ENCODE measurements at places on chromosomes 1 and 21.
A peak's percentile ranks its signal among the peaks of the same experiment; 100 is the strongest.

GRCh38 chr1:52601991-52602855 is at the start of gene GPX7:
Gene GPX7, plus strand, starts transcription at chr1:52602371. Its CDS starts 39 bp downstream, at chr1:52602410.
- peak within 1 kb of the TSS; percentile 74 for H3K4me3 ChIP-seq
- peak within 1 kb of the TSS; percentile 82 for H3K27ac ChIP-seq
- H3K4me1 ChIP-seq, result peaks cover 18% of the 10 kb centered on the region
- no peak for DNase-seq
- peaks cover 7% of the 10 kb centered on the region for H3K36me3 ChIP-seq
- H3K27me3 ChIP-seq, result no peaks in the 10 kb centered on the region

DNA sequence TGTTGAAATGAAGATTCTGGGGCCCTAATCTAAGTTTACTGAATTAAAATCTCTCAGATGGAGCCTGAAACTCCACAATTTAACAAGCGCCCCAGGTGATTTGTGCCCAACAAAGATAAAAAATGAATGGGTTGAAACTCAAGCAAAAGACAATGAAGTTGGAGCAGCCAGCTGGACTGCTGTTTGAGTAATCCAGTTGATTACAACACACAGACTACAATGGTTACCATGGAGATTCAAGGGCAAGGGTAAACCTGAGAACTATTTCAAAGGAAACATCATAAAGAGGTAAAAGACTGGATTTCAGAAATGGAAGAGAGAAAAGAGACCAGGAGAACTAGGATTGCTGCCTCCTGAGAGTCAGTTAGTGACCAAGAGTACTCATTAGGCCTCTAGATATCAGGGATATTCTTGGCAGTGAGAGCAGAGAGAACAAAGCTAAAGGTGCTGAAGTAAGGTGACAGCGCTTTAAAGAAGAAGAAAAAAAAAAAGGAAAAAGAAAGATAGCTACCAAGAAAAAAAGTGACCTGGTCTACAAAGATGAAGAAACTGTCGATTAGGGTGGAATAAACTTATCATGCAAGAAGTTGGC is 44.5 kb downstream of the LRRC53 start:
- H3K4me1 ChIP-seq, result no peaks in the 10 kb centered on the region
- DNase-seq, result no peak
- no peaks in the 10 kb centered on the region for H3K36me3 ChIP-seq
- H3K27ac ChIP-seq, result no peak overlapping the region
- no peak overlapping the region for H3K4me3 ChIP-seq

DNA sequence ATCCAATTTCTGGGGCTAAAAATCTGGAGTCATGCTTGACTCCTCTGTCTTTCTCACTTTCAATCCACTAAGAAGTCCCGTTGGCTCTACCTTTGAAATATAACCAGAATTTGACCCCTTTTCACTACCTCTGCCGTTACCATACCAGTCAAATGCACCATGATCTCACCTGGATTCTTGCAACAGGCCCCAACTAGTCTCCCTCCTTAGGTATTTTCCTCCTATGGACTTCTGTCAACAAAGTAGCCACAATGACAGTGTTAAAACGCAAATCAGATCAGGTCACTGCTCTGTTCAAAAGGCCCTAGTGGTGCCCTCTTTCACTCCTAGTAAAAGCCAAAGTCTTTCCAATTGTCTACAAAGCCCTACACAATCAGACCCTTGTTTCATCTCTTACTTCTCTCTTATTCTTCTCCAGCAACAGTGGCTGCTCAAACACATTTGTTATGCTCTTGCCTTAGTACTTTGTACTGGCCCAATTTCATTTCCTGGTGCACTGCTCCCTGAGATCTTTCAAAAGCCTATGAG is 35.7 kb upstream of the AGL start:
- no peaks in the 10 kb centered on the region for H3K36me3 ChIP-seq
- no peak overlapping the region for H3K27ac ChIP-seq
- no peak overlapping the region for H3K4me3 ChIP-seq
- H3K27me3 ChIP-seq, result peaks cover 19% of the 10 kb centered on the region

DNA sequence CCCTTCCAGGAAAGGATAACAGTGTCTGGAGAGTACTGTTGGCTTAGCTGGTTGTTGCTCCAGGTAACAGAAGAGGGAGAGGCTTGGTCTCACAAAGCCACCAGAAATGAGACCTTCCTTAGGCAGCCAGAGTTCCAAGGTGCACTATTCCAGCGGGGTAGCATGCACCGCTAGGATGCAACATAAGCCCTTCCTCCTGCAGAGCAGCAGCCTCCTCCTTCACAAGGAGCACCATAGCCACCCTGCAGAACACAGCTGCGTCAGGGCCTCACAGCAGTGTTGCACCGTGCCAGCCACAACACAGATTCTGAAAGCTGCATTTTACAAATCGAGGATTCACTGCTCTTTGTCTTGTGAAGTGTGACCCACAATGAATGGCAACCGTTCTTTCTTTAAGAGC is 142.0 kb downstream of the CLIC6 start:
- H3K27me3 ChIP-seq, result no peaks in the 10 kb centered on the region
- H3K4me1 ChIP-seq, result peaks cover 66% of the 10 kb centered on the region
- no peak overlapping the region for H3K27ac ChIP-seq
- DNase-seq, result no peak
- H3K36me3 ChIP-seq, result peaks cover 20% of the 10 kb centered on the region

DNA sequence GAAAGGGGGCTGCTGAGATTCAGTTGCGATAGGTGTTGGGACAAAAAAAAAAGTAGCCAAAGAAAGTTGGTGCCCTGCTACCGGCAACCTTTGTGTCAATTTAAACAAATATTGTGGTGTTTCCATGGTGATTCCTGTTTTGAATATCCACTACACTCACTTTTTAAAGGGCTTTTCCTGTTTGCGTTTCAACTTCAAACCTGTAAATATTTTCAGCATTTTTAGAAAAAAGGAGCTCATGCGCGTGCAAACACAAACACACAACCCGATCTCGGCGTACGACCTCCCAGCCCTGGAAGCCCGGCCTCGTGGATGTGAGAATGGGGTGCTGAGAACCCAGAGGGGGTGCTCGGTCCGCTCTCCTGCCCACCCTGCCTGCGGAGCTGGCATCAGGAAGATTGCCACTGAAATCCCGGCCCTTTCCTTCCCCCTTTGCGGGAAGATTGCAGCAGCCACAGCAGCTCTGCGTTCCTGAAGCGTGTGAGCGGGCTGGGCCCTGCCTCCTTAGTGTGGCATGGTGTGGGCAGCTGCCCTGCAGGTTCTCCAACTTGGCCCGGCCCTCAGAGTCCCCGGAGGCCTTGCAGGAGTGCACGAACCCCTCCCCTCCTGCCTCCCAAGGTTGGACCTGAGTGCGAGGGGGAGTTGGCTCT is 34.8 kb downstream of the CASZ1 start:
- H3K36me3 ChIP-seq, result no peaks in the 10 kb centered on the region
- peaks cover 3% of the 10 kb centered on the region for H3K4me1 ChIP-seq
- H3K27me3 ChIP-seq, result no peaks in the 10 kb centered on the region

GRCh38 chr1:43152866-43153265 is 19.2 kb downstream of the EBNA1BP2 start:
- peaks cover 11% of the 10 kb centered on the region for H3K4me1 ChIP-seq
- no peak overlapping the region for H3K27ac ChIP-seq
- no peak overlapping the region for H3K4me3 ChIP-seq

DNA sequence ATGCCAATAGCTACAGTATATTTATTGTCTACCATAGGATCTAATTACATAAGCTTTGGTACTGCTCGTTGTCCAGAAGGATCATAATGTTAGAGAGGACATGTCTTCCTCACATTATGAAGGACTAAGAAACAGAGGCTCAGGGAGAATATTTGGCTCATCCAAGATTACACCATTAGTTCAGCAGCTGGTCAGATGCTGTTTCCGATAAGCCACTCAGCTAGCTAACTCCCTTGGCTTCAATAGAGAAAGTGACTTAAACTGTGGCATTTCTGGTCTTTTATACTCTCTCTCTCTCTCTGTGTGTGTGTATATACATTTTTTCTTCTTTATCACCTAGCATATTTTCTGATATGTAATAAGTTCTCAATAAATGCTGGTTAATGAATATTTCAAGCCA is 70.4 kb downstream of the DDR2 start:
- peaks cover 19% of the 10 kb centered on the region for H3K36me3 ChIP-seq
- no peaks in the 10 kb centered on the region for H3K27me3 ChIP-seq
- peaks cover 22% of the 10 kb centered on the region for H3K4me1 ChIP-seq
- no peak for DNase-seq
- no peak overlapping the region for H3K27ac ChIP-seq

Measured in osteocyte (in vitro differentiated cells).